NCI-H2171 treated with DMSO at 0.1 percent for 48 hours (cell line): ENCODE measurements at places on chromosomes 4 and X.

DNA sequence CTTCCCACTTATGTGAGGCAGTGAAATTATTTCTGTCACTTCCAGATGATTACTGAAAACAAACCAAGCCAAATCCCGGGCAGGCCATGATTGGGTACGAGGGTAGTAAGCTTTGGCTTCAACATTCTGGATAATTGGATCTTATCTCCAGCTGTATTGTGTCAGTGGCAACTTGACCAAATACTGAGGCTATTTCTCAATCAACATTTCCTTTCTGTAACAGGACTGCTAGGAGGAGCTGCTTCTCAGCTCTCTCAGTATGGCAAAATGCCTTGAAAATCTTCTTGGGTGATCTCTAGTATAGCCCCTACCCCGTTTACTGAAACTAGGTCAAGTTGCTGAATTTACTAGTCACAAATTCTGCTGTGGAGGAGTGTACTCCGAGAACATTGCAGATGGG lies 169.3 kb upstream of the FRMPD4 start:
- DNase-seq, result no peak

DNA sequence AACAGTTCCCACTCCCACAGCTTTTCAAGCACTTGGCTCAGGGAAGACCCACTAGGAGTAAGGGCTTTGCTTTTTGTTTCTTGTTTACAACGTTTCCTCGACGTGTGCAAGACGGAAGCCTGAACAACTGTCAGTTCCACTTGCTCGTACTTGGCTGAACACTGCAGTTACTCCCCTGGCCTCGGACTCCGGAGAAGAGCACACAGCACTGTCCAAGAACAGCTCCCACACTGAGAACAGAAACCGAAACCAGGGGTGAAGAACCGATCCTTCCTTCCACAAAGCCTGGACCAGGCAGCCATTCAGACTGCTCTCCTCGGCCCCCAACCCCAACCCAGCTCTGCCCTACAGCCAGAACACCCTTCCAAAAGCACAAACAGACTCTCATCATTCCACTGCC lies 25.5 kb downstream of the IRF2 start:
- no peak for DNase-seq

GRCh38 chr4:75172551-75172950 lies 239.6 kb downstream of the PARM1 start:
- DNase-seq, result no peak

- peak; percentile 42 for DNase-seq
These were observed 1928.4 kb downstream of the STIM2 start for GRCh38 chr4:28788929-28789490.

- no peak for DNase-seq
These were observed 821 bp downstream of the CXCL8 start for GRCh38 chr4:73741031-73741749.

DNA sequence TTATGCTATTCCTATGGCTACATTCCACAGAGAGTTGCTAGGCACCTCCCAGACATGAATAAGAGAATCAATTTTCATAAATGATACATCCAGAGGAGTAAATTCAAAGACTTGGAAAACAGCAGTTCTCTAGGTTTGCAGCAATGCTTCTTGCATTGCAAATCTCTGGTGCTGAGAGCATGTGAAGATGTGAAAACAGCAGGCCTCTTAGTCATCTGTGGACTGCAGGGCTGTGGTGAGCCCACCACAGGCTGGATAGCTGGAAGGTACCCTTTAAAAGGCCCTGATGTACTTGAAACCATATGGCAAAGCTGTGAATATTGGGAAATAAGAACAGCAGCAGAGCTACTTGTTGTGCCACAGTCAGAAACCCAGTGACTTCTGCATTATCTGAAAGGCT lies 2135.9 kb downstream of the ARAP2 start:
- no peak for DNase-seq

DNA sequence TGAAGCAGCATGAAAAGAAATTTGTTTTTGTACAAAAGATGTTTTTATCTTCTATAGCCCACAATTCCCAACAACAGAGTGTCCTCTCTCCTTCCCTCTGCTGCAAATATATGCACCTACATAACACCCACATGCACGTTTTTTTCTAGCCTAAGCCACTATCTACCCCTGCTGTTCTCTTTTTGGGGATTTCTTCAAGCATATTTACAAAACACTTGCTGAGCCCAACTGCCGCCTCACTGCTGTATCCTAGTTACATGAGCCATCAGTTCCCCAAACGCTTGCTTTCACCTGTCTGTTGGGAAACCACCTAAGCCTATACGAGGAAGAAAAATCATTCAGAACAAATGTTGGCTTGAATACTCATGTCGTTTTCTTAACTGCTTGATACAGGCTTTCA lies 127.2 kb downstream of the CHRNA9 start:
- DNase-seq, result no peak

DNA sequence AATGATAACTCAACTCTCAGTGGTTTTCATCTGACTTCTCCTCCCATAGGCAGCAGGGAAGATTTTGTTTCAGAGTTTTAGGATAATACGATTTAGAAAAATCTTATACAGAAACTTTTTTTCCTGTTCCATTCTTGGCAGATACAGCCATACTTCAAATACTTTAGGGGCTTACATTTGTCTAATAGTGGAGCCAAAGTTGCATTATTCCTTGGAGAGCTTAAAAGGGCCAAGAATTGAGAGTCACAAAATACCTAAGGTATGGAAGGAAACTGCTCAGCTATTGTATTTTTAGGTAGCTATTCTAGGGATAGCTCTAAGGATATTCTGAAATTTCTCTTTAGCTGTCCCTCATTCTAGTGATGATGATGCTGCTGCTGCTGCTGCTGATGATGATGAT lies 132.9 kb upstream of the PTCHD1 start:
- DNase-seq, result no peak
